ENCODE measurements at places on chromosomes 2 and 18.

DNA sequence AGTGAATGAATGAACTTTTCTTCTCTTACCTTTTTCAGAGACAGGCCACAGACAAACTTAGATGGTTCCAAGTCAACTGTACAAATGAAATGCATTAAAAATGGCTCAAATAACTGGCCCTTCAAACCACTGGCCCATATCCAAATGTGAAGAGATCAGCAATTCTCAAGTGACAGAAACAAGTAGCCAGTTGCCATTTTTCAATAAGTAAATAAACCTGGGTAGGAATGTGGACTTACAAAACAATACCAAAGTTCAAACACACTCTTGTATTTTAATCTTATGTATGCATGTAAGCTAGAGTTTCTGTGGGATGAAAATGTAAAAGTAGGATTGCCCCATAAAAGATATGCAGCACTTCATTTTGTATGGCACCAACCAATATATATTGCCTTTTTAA, 129.2 kb downstream of the MEP1B start:
- DNase-seq = no peak

- no peak for DNase-seq
Measured at GRCh38 chr2:118814368-118814767, 33.1 kb downstream of the EN1 start.

DNA sequence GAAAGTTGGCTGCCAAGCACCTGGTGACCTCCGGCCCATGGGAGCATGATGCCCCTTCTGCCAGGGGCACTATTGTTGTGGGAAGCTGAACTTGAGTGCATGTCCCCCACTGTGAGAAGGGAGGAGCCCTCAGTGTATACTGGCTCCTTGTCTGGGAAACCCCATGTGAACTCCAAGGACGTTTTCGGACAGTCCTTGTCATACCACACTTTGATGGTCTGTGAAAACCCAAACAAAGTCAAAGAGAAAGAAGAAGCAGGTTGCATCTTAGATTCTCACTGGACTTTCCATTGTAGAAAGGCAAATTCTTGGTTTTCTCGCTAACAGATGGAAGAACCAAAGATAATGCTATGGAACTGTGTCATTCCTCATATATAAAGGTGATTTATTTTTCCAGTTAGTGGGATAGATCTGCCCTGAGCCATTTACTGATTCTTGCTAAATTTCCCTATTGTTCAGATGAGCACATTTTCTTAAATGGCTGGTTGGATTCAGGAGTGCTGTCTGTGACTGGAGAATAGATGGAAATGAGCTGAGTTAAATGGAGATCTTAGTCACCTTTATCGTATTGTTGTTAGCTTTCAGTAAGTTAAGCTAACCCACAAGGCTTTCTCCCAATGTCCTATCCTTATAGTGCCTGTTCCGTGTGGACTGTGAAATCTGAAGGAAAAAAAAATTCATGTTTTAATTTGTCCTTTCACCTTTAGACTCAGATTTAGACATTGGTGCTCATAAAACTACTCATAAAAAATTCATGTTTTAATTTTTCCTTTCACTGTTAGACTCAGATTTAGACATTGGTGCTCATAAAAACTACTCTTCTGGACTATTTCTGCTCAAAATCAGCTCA, 166.6 kb downstream of the ACTR3 start:
- no peak for DNase-seq

DNA sequence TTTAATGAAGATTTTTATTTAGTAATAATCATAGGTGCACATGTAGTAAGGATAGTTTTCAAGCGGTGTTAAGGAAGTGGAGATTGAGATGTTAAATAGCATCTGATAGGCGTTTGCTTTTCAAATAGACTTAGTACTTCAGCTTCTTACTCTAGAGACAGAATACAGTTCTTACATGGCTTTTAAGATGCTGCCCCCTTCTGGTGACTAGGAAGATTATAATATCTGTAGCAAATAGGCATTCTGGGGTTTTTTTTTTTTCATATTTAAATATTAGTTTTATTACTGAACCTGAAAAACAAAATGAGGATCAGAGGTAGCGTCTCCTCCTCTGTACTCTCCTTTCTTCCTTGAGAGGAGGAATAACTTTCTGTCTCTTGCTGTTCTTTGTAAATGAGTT, 100.2 kb downstream of the AGAP1 start:
- no peak for DNase-seq

GRCh38 chr2:172278667-172279066, 148.7 kb upstream of the ITGA6 start:
- no peak for DNase-seq

DNA sequence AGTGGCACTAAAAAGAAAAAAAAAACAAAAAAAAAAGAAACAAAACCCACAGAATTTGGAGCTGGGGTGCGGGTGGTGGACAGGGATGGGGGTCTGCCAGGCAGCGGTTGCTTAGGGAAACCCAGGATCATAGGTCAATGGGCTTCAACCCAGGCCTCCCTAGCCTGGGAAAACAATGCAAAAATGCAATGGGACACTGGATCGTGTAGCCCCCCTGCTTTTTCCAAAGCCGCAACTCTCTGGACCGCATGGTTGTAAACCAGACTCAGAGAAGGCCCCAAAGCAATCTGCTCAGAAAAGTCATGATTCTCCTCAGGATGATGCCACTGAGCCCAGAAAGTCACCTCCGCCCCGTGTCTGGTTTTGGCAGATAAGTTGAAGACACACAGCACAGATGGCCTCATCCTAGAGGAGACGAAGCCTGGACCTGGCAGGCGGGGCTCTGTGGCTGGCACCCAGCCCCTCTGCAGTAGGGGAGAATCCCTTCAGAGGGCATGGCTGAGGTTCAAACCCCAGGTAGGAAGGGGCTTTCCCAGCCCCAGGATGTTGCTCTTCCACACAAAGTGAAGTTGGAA, 5.1 kb downstream of the DLX2 start:
- DNase-seq = no peak

DNA sequence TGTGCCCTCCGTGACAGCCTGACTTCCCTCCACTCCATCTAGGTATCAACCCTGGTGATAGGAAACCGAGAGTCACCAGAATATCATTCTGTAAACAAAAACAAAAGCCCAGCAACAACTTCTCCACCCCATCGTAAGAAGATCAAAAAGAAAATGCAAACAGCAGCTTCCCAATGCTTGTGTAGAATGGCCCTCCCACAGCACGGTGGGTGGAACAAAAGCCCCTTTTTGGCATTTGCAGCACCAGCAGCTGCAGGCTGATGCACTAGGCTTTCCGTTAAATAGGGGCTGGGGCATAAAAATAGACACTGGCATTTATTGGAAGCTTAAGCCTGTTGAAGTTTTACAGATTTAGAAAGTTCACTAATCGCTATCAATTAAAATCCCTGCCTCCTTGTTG, 513.0 kb downstream of the GALR1 start:
- no peak for DNase-seq

DNA sequence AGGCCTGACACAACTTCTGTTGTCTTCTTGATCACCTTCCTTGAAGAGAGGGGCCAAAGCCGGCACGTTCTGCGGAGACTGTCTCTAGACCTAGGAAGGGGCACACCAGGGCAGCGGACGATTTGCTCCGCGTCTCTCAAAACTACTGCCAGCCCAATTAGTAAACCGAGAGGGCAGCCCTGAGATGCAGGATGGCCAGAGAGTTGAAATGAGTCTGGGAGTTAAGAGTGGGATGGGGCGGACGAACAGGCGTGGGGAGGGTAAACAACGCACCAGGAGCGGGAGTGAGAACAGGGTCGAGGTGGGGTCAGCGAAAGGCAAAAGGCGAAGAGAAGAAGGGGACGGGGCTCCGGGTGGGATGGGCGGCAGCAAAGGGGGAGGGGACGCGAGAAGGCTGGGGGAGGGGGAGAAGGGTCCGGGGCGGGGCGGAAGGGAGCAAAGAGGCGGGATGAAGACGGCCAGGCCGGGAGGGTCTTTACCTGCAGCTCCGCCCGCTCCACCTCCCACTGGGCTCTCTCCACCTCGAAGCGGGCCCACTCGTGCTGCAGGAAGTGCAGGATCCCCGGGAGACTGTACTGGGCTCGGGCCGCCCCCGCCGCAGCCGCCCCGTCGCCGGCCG, 476 bp downstream of the STRN start:
- peak; percentile 35 for DNase-seq

DNA sequence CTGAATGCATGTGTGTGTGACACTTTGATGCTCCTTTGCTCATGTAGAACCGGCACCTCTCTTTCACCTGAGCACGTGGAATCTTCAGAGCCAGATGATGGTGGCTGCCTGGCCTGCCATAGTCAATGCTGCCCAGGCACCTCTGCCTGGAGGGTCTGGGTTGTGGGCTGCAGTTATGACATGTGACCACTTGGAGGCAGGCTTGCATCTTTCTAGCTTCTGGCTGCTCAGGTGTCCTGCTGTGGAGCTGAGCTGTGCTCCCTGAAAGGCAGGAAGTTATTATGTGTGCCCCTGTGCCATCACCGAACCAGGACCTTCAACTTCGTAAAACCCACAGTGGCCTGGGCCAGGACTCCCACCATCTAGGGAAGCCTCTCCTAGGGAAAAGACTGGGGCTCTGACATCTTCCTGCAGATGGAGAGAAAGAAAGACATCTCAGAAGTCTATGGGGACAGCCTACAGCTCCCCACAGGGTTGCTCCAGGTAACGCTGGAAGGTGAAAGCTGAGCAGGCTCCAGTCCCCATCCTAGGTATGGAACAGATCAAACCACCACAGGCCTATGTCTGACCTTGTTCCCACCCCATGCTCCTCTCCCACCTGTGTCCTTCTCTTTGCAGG, 30.2 kb downstream of the PSD4 start:
- DNase-seq = peak; percentile 67

- no peak for DNase-seq
Measured at GRCh38 chr2:168136392-168136977, 110.9 kb downstream of the STK39 start.

DNA sequence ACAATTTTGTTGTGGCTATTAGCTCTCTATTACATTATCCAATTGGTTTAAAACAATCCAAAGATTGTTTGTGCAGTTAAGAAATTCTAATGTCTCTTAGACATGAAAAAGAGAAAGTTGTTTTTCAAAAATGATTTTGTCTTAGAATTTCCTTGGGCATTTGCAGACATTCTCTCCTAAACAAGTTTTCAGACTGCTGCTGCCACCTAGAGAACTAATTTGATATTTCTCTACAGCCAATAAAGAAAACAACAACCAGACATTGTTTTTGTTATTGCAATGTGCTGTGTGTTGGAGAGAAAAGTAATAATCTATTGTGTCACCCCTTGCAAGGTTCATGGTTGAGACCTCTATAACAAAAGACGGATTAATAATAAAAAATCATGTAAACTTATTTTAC, 119.0 kb upstream of the SYT4 start:
- DNase-seq = no peak

DNA sequence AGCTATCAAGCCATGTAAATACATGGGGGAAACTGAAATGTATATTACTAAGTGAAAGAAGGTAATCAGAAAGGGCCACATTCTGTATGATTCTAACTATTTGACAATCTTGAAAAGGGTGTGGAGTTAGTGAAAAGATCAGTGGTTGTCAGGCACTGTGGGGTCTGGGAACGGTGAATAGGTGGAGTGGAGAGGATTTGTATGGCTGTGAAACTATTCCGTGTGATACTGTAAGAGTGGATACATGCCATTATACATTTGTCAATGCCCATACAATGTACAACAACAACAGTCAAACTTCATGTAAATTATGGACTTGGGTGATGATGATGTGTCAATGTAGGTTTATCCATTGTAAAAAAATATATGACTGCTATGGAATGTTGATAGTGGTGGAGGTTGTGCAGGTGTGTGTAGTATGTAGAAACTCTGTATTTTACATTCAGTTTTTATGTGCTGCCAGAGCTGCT, 1116.2 kb downstream of the SUCLG1 start:
- no peak for DNase-seq

GRCh38 chr2:62996534-62997186, 54.0 kb upstream of the OTX1 start:
- no peak for DNase-seq

DNA sequence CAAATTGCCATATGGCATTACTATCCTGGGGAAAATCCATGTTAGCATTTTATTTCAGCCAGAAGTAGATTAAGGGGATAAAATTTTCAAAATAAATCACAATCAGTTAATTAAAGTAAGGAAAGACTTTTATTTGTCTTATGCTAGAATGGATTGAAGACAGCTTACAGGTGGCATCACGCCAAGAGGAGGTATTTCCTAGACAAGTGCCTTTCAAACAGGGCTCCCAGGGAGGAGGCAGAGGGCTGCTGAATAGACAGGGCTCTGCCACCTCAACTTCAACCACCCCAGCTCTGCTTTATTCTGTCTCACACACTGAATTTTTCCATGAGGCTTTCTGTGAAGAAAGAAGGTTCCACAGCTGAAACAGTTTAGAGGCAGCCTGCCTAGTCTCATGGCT, 12.2 kb downstream of the CCDC68 start:
- DNase-seq = no peak

GRCh38 chr2:203376173-203376572, 48.0 kb downstream of the ABI2 start:
- no peak for DNase-seq

DNA sequence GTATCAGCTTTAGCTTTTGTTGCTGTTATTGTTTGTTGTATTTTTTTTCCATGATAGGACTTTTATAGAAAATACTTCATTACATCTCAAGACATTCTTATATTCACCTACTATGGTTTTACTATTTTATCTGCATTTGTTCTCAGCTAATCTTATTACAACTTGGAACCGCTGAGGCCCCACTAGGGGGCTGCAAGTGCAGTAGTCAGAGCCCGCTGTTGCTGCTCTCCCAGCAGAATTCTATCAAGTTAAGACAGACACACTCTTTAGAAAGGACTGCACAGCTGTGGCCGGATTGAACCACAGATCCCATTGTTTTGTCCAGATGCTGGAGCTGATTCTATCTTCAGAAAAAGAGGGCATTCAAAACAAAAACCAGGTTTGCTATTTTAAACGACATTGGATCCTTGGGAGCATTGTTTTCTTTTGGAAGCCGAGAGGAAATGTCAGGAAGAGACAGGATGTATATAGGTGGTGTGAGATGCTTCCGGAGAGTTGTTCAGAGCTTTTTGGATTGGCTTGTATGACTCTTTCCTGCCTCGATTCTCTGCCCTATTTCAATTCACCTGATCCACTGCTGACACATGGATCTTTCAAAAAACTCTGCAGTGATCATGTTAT, 105.7 kb upstream of the GAREM1 start:
- DNase-seq = peak; percentile 35

DNA sequence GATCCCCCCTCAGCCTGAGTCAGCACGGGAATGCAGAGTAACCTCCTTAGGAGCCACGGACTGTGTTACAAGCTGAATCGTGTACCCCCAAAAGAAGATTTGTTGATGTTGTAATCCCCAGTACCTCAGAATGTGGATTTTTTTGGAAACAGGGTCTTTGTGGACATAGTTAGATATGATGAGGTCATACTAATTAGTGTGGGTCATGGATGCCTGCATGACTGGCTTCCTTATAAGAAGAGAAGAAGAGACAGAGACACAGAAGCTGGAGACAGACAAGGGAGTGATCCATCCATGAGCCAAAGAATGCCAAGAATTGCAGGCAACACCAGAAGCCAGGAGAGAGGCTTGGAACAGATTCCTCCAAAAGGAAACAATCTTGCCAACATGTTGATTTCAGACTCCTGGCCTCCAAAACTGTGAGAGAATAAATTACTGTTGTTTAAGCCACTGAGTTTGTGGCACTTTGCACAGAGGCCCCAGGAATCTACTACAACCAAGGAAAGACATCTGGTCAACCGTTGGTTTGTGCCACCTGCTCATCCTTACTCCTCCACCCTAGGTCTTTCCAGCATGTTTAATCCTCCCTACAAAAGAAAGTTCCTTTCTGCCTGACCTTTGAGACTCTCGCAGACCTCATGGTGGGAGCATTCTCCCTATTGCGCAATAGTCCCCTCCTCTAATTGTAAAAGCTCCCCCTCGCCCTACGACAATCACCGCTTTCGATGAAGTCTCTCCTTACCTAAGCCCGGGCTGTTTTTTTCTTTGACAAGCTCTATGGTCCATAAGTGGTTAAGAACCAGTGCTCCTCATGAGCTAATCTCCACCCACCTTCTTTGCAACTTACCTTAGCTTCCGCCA, 91.6 kb downstream of the DNER start:
- DNase-seq = no peak
